ENCODE measurements at places on chromosomes 16 and 17.

DNA sequence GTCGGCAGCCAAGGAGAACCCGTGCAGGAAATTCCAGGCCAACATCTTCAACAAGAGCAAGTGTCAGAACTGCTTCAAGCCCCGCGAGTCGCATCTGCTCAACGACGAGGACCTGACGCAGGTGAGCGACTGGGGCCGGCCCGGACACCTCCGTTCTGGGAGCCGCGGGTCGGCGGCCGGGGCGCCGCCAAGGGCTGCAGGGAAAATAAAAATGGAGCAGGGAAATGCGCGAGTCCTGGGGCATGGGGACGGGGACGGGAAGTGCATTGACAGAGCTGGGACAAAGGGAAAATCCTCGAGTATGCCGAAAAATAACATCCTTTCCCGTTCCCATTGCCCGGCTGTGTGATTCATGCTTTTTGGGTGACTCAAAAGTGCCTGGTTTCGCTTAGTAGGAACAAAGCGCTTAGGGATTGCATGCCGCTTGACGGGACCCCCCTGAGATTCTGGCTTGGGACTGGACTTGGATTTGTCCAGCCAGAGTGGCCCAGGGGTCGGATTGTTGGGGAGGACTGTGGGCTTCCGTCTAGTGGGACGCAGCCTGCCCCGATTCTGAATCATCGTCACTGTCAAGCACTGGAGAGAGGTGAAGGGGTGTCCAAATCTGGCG, 699 bp downstream of the MPRIP start:
- no peak for DNase-seq

DNA sequence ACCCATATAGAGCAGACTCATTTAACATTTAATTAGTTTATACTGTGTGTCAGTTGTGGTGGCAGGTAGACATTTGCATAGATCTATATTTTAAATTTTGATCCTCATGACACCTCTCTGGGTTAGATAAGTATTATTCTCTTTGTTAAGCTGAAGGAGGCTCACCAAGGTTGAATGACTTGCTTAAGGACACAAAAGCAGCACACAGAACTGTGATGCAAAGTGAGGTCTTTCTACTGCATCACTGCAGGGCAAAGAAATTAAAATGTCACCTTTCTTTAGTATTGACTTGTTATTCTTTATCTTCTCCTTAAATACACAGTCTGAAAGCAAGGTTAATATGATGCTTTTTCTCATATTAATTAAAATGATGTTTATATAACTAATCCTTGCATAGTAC, 8.6 kb upstream of the TOX3 start:
- DNase-seq = no peak

- no peak for DNase-seq
Observed at GRCh38 chr16:55338646-55339045, 14.6 kb downstream of the IRX6 start.

DNA sequence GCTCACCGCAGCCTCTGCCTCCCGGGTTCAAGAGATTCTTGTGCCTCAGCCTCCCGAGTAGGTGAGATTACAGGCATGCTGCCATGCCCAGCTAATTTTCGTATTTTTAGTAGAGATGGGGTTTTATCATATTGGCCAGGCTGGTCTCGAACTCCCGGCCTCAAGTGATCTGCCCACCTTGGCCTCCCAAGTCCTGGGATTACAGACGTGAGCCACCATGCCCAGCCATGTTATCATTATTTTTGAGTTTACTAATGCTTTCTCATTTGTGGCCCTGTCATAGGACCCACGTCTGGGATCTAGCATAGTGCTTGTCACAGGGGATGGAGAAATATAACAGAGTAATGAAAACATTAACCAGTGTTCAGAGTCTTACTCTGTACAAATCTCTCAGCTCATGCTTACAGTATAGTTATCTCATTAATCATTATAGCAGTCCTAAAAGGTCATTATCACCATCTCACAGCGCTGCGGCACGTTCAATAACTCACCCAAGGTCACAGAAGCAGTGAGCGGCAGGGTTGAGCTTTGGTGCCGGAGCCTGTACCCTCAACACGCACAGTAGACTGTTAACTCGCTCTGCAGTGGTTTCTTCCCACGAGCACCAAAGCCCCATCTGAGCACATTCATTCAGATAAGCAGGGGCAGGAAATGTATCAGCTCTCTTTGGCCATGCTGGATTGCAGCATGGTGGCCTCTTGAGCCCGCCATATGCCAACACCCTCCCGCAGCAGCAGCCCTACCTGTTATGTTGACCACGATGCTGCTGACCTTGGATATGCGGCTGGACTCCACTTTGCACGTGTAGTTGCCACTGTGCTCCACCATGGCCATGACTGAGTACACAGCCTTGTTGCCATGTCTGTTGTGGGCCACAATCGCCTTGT, 21.4 kb downstream of the PECAM1 start:
- no peak for DNase-seq

GRCh38 chr16:3088450-3088849, 10.6 kb downstream of the ZSCAN10 start:
- DNase-seq = no peak

DNA sequence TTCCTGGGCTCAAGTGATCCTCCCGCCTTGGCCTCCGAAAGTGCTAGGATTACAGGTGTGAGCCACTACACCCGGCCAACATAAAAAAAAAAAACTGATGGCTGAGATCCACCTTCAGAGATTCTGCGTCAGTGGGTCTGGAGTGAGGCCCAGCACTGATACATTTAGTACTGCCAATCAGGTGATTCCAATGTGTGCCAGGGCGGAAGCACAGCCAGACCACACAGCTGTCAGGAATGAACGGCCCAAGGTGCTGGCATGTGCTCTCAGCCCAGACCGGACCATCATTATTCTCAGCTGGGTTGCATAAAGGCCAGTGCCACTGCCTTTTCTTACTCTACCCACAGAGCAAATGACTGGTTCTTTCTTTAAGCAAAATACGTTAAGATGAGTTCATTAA, 1.2 kb upstream of the BCO1 start:
- no peak for DNase-seq

DNA sequence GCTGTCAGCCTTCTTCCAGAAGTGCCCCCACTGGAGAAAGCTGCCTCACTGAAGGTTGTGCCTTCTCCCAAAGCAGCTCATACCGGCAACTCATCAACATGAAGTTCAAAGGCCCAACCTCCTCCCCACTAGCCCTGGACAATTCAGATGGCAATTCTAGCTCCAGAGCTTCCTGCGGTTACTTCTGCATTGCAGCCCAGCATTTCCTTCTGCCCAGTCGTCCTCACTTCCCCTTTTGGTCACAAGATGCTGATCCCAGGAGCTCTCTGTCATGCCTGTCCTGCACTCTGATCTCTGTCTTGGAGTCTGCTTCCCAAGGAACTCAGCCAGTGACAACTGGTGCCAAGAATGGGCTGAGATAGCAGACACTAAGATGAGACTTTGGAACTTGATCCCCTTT, 178.2 kb upstream of the SOX9 start:
- DNase-seq = no peak

DNA sequence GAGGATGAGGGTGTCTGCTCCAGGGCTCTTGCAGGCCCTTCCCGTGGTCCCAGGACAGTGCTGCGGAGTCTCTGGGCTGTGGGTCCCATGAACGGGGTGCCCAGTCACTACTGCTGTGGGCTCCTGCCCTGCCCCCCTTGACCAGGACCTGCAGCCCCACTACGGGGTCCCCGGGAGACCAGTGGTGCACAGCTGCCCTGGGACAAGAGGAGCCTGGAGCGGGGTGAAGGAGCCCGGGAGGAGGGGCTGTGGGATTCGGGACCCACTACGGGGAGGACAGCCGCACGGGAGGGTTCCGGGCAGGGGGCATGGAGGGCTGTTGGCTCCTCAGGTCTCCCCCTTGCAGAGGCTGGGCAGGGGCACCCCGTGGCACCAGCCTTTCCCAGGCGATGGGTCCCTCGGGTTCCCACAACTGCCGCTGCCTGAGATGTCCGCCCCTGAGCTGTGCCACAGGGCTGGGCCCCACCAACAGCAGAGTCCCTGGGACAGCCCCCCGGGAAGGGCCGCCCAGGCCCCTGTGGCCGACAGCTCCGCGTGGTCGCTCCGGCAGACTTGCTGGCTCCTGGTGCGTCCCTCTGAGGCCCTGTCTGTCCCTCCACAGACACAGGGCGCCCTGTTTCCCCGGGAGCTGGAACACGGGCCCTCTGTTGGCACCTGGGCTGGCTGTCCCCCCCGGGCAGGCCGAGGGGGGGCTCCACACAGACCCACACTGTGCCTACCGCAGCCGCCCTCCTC, 52.1 kb upstream of the GNG13 start:
- DNase-seq = no peak

- no peak for DNase-seq
Observed at GRCh38 chr17:72719578-72720493, 372.7 kb downstream of the SLC39A11 start.

GRCh38 chr16:53053967-53054669, 673 bp upstream of the CHD9 start:
- DNase-seq = no peak

- DNase-seq = no peak
Observed at GRCh38 chr16:15682105-15682570, 32.1 kb downstream of the NDE1 start.

DNA sequence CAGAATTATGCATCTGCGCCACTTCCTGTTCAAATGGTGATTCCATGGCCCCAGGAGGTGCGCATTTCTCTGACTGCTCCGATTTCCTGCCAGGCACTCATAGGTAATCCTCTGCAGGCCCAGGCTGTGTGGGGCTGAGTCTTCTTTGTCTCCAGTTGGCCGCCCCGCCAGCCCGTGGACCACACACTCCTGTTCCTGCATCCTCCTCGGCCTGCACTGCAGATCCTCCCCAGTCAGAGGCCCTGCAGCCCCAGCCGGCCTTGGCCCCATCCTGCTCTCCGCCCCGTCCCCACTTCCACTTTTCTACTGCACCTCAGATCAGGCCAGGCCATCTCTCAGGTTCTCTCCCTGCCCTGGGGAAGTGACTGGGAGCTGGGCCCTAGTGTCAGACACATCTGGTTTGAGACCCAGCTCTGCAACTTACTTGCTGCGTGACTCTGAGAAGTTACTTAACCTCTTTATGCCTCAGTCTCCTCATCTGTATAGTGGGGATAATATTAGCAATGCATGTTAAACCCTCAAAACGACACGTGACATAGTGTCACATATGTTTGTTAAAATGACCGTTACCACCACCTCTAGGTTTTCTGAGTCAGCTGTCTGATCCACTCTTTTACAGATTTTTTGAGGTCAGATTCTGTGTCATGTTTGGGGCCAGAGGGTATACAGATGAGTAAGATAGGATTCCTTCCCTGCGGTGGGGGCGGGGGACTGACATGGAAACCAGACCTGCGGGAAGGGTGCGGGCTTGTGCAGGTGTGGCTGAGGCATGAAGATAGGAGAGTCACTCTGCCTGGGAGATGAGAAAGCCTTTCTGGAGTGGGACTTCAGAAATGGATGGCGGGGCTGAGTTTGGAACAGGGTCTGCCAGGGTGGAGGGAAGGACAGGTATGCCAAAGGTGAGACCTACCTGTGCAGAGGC, 12.8 kb downstream of the RAB11FIP4 start:
- no peak for DNase-seq

DNA sequence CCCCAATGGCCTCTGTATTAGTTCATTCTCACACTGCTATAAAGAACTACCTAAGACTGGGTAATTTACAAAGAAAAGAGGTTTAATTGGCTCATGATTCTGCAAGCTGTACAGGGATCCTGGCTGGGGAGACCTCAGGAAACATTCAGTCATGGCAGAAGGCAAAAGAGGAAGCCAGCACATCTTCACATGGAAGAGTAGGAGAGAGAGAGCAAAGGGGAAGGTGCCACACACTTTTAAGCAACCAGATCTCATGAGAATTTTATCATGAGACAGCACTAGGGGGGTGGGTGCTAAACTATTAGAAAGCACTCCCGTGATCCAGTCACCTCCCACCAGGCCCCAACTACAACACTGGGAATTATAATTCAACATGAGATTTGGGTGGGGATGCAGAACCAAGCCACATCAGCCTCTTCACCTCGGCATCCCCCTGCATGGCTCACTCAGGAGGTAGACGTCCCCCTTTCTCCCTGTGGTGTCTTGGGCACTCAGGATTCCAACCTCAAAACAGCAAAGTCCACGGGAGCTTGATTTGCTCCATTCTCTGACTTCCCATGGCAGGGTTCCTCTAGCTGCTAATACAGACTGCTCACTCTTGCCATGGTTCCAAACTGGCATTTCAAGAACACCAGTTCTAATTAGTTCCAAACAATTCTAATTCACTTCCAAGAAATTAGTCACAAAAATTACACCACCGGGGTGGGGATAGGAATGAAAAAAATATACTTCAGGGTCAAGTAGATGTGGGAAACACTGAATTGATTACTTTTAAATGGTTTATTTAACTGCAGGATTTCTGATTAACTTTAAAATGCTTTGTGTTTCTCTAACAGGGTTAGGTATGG, 203.8 kb upstream of the HSBP1 start:
- DNase-seq = no peak

DNA sequence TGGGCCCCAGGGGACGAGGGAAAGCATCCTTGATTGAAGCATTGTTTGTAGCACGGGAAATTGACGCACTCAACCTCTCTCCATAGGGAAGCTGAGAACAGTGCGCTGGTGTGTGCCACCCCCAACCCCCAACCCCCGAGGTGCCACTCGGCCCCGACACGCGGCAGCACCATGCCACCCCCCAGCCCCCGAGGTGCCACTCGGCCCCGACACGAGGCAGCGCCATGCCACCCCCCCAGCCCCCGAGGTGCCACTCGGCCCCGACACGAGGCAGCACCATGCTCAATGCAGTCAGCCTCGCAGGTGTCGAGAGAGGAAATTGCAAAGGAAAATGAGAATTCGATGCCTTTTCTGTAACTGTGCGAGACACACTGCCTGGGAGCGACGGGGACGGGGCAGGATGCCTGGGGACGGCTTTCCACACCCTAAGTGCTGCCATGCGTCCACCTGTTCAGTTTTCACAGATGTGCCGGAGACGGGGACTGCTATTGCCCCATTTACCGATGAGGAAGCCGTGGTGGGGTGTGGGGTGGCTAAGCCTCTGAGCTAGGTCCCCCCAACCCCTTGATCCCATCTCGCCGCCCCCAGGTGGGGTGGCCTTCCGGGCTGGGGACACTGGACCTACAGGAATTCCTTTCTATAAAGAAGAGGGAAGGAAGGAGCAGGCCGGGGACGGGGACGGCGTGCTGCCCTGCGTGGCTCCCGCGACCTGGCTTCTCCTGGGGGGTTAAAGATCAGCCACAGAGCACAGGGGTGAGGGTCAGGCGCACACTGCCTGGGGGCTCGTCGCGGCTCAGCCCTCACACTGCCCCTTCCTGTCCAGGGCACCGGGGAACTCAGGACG, 9.8 kb downstream of the CBFA2T3 start:
- DNase-seq = no peak
